Fibroblast of skin of abdomen (primary cell): ENCODE measurements at places on chromosomes 5 and 9.

GRCh38 chr5:140213370-140213983 is 38.5 kb downstream of the CYSTM1 start:
- DNase-seq, result no peak

DNA sequence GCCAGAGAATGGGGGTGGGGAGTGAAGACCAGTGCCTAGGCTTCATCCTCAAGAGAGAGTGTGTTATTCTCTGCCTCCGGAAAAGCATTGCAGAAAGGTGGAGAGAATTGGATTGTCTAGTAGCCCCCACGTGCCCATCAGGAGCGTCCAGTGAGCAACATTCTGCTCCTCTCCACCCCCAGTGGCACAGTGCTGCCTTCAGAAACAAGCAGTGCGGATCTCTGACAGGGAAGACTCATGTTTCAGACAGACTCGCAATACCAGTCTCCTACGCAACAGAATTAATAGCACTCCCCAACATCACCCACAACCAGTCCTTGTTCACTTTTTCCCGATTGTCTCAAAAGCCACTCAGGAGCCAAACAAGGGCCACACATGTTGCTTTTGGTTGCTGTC is 14.9 kb upstream of the CEL start:
- DNase-seq, result no peak

GRCh38 chr9:72945391-72945790 is 7.5 kb downstream of the ALDH1A1 start:
- DNase-seq, result no peak

DNA sequence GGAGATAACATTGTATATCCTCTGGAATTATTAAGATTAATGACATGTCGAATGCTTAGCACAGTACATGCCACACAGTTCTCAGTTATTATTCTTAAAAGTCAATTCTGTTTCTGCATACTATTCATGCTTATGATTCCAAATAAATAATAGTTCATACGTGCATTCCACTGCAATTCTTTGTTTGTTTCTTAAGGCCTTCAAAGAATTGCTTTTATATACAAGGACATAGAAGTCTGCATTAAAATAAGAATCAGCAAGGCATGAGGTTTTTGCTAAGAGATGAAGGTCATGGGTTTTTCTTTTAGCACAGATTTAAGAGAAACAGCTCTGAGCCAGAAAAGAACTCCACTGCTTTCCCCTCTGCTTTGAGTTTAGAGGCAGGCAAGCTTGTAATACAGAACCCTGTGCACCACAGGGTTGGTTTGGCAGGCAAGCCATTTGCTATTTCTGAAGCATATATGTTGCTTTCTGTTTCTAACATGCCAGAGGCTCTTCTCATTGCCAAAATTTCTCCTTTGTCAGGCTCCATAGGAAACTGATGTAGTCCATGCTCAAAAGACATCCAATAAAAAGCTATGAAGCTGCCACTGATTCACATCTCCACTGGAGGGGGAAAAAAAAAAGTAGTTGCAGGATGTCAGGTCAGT is 420.6 kb upstream of the TYRP1 start:
- DNase-seq, result peak; percentile 4

GRCh38 chr9:136742591-136743391 is at the start of gene LCN10:
Gene LCN10, minus strand, starts transcription at chr9:136742940. Its CDS starts 37 bp downstream, at chr9:136742903.
- DNase-seq, result no peak

GRCh38 chr5:44646016-44646415 is 162.7 kb upstream of the MRPS30 start:
- no peak for DNase-seq

- peak; percentile 75 for DNase-seq
Observed at GRCh38 chr9:19493174-19493811, 84.5 kb downstream of the ACER2 start.

- peak; percentile 25 for DNase-seq
Observed at GRCh38 chr9:88697764-88698432, 162.9 kb downstream of the NXNL2 start.
